ENCODE measurements at places on chromosomes 5 and 9. TPM values are rescaled to one million over a fixed set of nuclear protein-coding genes. Genes with fewer than 3 reads are reported as not detected.

Gene SPATA31E1
- not detected for total RNA-seq

Gene LCN2
- total RNA-seq, result not detected

DNA sequence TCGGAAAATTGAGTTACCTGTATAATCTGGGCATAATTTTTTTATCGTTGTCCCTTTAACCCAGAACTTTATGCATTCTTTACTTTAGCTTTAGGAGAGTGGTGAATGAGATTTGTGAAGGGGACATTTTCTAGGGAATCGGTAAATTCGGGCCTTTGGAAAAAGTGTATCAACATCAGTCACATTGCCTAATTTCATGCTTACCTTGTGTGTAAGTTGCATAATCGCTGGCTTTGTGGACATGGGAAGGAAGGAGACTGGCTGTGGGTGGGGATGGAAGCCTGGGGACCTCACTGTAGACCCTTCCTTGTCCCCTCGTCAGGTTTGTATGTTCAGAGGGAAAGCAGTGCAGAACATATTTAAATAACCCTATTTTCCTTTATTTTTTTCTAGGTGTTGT is 3.3 kb downstream of the PSAT1 start:
- DNase-seq, result no peak

GRCh38 chr5:150301901-150302300 is 804 bp downstream of the ARSI start:
- DNase-seq, result no peak

- DNase-seq, result no peak
Observed at GRCh38 chr5:159409801-159410200, 79.5 kb upstream of the IL12B start.

Gene TLR4
- total RNA-seq, result 10.8 TPM

GRCh38 chr9:95010431-95010838 is 283.9 kb downstream of the AOPEP start:
- no peak for DNase-seq

- DNase-seq, result no peak
Observed at GRCh38 chr9:21616082-21616778, 134.1 kb upstream of the IFNE start.

DNA sequence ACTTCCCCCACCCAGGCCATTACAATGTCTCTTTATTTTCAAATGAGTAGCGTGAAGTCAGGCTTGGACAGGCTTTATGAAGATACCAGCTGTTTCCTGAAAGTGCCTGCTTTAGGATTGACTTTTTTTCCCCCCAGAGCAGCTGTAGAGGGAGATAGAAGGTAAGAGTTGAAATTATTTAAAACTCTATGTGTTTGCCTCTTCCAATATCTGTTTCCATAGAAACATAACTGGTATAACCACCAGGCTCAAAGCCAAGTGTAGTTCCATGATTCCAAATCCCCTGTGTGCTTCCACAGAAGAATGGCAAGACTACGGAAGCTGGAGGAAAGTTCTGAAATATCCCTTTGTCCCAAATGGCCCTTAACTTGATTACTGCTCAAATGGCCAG is 87.4 kb upstream of the TBC1D2 start:
- DNase-seq, result no peak

Gene GABRG2
- total RNA-seq, result 37.4 TPM

Gene ZNF883
- 35.1 TPM for total RNA-seq

DNA sequence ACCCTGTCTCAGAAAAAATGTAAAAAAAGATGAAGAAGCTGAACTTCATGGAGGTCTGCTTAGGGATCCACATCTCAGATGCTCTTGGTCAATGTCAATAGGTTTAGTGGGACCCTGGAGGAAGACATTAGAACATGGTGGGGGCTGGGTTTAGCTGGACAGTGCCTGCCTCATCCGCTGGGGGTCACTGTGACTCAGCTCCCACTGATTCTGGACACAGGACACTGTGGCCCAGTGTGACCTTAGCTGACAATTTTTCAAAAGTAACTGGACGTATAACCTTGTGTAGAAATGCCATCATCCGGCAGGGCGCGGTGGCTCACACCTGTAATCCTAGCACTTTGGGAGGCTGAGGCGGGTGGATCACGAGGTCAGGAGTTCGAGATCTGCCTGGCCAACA is 7.3 kb upstream of the HNRNPAB start:
- DNase-seq, result no peak

Gene EPB41L4A
- 78.8 TPM for total RNA-seq

DNA sequence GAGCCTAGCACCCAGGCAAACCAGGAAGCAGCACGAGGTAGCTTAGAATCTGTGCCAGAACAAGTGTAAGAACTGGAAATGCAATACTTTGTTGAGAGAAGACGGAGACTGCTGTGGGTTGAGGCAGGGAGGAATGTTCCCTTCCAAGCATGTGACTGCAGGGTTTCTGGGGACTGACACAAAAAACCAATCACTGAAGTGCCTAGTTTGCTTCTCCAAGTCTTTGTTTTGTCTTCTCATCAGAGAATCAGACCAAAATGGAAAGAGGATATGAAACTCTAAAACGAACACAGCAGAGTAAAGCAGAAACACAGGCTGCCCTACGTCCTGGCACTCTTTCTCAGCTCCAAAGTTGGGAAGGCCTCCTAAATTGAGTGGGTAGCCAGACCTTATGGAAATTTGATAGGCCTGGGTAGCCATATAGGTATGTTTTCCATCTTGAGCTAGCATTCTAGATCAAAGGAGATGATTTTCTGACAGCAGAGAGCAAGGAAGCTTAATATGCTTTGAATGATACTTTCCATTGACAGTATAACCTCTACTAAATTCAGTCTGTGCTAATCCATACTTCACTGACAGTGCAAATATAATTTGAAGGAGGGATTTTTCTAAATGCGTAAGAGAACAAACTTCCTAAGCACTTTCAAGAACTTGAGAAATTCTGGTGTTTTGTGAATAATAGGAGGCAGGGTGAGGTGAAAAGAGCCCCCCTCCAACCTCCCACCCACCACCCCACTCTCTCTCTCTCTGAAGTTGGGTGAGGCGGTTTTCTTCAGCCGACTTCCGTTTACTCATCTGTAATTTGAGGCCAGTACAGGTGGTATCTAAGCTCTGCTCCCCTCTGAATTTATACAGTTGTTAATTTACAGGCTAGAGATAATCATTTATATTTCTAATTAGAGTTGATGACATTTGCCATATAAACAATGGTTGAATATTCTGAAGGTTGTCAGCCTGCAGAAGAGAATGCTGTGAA is 5.5 kb downstream of the ADRB2 start:
- DNase-seq, result no peak

DNA sequence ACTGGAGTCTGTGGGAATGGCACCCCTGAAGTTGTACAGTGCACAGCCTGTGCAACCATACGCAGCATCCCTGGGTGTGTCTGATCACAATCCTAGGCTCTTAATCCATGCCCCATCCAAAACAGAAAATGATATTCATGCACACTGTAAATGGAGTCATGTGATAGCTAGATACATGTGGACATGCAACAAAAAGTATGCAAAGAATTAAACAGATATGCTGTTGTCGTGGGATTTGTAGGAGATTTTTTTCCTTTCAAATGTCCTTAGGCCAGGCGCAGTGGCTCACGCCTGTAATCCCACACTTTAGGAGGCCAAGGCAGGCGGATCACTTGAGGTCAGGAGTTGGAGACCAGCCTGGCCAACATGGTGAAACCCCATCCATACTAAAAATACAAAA is 36.1 kb downstream of the PRRX2 start:
- DNase-seq, result no peak

Gene FOXD4L6
- 0.31 TPM for total RNA-seq

Gene CAMK4
- 130 TPM for total RNA-seq

DNA sequence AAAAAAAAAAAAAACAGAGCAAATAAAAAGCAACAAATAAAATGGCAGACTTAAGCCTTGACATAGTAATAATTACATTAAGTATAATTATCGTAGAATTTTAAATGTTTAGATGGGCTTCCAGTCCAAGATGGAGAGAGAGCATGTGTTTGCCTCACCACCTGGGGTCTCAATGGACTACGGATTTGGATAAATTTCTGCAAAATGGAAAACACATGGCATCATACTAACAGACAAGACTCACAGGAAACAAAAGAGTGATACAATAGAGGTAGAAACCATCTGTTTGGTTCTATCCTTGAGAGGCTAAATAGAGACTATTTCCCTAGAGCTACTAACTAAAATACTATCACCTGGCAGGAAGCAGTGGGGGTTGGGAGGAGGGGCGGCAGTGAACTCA is 144.3 kb downstream of the MUSK start:
- DNase-seq, result no peak

- no peak for DNase-seq
Observed at GRCh38 chr5:138884554-138884953, 9.4 kb upstream of the LRRTM2 start.

DNA sequence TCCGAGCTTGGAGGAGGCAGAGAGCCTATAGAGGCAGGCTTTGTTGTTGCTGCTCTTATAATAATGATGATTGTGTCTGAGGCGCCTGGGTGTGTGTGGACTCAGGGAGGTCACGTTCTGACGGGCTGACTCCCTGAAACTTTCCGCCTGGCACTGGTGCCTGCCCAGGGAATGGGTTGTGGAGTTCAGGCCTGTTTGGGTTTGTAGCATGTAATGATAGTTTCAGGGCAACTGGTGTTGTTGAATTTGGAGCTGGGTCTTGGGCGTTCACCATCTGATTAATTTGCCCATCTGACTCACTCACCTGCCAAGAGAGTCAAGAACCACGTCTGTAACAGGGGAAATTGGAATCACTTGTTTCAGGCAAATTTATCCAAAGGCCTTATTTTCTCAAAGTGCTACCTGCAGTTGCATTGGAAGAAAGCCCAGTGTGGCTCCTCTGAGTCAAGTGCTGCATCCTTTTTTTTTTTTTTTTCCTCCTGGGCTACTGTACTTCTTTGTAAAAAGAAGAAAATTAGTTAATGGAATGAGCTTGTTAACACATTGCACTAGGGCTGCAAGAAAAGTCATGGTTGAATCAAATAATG is 386.5 kb downstream of the GADD45G start:
- DNase-seq, result no peak

- no peak for DNase-seq
Observed at GRCh38 chr5:123181394-123181801, 92.4 kb downstream of the PRDM6 start.

DNA sequence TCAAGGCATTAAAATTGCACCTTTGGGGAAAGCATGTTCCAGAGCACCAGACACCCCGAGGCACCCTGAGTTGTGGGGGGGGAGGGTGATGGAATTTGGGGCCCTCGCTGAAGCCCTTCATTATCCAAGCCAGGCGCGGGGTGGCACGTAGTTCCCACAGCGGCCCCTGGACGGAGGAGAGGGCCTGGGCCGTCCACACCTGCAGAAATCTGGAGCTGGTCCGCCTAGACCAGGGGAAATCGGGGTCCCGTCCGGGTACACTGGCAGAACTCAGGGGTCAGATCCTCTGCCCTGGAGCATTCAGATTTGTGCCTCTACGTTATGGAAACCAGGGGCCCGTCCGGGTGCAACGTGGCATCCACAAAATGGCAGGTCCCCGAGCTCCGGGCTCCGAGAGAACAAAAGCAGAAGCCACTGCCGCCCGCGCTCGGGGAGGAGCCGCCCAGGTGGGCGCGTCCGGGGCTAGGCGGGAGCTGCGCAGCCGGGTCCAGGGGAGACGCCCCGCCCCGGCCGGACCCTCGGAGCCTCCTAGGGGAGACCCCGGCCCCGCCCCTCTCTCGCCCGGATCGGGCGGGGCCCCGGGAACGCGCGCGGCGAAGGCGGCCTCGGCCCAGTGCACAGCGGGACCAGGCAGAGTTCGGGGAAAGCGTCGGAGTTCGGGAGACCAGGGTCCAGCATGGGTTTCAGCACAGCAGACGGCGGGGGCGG is at the start of gene PLEKHG4B:
Gene PLEKHG4B, plus strand, starts transcription at position 613 of the 708 bp plus-strand sequence. Its CDS starts 64 bp downstream, at position 677.
- no peak for DNase-seq
